ENCODE measurements at places on chromosomes 1 and 21. TPM values are rescaled to one million over a fixed set of nuclear protein-coding genes. Genes with fewer than 3 reads are reported as not detected.

Gene DENND2C
- 0.94 TPM for total RNA-seq

Gene DNAH14
- total RNA-seq: 19.1 TPM

Gene KCNT2
- total RNA-seq: 49.8 TPM

Gene POU3F1
- total RNA-seq: 5.9 TPM

Gene CYB5RL
- total RNA-seq: 6.6 TPM
